Posterior vena cava (tissue), 2 donors: ENCODE measurements at places on chromosomes 13 and 19.

- DNase-seq, result no peak
Measured at GRCh38 chr13:92967923-92968322, 258.7 kb upstream of the GPC6 start.

DNA sequence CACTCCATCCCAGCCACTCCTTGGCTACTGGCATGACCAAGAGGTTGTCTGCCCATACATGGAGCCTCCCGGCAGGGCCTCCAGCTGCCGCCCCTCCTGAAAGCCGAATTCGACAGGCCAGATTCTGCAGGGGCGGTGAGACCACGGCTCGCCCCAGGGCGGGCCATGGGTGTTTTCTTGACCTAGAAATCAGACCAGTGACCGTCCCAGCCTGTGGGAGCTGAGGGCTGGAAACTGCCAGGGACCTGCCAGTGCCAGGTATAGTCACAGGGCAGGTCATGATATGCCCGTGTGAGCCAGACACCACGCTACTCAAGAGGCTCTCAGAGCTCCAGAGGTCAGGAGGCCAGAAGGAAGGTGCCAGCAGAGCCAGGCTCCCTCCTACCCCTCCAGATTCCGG is 16.8 kb downstream of the DAPK3 start:
- no peak for DNase-seq

GRCh38 chr13:75356421-75356820 is 125.5 kb downstream of the TBC1D4 start:
- no peak for DNase-seq

- no peak for DNase-seq
Measured at GRCh38 chr13:77740097-77740735, 42.7 kb downstream of the SLAIN1 start.

DNA sequence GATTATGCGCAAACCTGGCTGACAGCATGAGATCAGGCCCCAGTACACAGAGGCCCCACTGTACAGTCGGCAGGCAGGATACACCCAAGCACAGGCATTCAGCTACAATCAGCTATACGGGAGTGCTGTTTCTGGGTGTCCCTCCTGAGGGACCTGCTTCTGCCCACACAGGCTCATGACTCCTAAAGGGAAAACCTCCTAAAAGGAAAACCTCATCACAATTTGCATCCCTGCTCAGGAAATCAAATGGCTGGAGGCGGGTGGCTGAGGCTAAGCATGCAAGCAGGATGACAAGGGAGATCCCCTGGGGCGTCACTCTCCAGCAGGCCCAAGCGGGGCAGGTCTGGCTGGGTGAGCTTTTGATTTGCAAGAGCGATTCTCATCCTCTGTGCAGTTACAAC is 99.8 kb downstream of the CRYL1 start:
- DNase-seq, result no peak

DNA sequence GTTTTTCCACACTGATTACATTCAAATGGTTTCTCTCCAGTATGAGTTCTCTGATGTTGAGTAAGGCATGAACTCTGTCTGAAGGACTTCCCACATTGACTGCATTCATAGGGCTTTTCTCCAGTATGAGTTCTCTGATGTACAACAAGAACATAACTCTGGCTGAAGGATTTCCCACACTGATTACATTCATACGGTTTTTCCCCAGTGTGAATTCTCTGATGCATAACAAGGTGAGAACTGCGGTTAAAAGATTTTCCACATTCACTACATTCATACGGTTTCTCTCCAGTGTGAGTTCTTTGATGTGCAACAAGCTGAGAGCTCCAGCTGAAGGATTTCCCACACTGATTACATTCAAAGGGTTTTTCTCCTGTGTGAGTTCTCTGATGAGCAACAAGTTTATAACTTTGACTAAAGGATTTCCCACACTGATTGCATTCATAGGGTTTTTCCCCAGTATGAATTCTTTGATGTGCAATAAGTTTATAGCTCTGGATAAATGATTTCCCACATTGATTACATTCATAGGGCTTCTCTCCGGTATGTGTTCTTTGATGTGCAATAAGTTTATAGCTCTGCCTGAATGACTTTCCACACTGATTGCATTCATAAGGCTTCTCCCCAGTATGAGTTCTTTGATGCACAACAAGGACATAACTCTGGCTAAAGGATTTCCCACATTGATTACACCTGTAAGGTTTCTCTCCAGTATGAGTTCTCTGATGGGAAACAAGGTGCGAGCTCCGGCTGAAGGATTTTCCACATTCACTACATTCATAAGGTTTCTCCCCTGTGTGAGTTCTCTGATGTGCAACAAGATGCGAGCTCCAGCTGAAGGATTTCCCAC is 23.5 kb downstream of the ZNF180 start:
- DNase-seq, result no peak

- DNase-seq, result no peak
Measured at GRCh38 chr13:67298297-67298696, 68.2 kb upstream of the PCDH9 start.

GRCh38 chr19:55113570-55114039 is 3.8 kb downstream of the PPP1R12C start:
- DNase-seq, result peak; percentile 95

GRCh38 chr19:35915443-35915842 is 7.3 kb upstream of the TYROBP start:
- no peak for DNase-seq

- peak; percentile 47 for DNase-seq
Measured at GRCh38 chr13:98961503-98962105, 16.3 kb downstream of the DOCK9 start.

GRCh38 chr19:33193865-33194362 is at the start of gene LRP3:
Gene LRP3 (plus strand): TSS chr19:33194330. CDS start chr19:33194786, 456 bp downstream.
- no peak for DNase-seq

DNA sequence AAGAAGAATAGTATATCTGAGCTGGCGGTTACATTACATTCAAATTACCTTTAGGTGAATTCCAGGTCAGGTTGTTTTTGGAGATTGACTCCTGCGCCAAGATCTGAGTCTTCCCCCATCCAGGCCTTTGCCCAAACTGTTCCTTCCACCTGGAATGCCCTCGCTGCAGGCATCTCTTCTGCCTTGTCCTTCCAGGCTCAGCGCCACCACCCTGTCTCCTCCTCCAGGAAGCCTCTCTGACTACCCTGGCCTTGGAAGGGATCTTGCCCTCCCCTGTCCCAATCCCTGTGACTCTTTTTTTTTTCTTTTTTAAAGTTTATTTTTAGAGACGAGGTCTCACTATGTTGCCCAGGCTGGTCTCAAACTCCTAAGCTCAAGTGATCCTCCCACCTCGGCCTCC is 1.7 kb upstream of the HOMER3 start:
- DNase-seq, result no peak

- no peak for DNase-seq
Measured at GRCh38 chr13:45872566-45872965, 21.0 kb upstream of the SIAH3 start.

- no peak for DNase-seq
Measured at GRCh38 chr13:60463787-60464186, 66.8 kb downstream of the TDRD3 start.

DNA sequence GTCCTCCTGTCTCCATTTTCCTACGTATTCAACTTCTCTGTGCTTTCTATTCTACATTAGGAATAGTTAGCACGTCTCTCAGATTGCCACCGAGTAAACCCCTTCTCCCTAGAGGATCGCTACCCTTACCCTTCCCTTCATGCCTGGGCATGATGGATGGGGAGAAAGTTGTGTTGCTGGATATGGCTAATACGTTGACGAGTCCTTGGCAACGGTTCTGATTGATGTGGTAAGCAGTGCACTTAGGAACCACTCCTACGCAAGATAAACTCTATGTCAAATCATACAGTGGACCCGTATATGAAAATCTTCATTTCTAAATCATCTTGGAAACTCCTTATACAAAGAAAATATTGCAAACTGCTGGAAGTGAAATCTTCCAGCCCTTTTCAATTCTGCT is 224.5 kb downstream of the EFNB2 start:
- DNase-seq, result no peak

DNA sequence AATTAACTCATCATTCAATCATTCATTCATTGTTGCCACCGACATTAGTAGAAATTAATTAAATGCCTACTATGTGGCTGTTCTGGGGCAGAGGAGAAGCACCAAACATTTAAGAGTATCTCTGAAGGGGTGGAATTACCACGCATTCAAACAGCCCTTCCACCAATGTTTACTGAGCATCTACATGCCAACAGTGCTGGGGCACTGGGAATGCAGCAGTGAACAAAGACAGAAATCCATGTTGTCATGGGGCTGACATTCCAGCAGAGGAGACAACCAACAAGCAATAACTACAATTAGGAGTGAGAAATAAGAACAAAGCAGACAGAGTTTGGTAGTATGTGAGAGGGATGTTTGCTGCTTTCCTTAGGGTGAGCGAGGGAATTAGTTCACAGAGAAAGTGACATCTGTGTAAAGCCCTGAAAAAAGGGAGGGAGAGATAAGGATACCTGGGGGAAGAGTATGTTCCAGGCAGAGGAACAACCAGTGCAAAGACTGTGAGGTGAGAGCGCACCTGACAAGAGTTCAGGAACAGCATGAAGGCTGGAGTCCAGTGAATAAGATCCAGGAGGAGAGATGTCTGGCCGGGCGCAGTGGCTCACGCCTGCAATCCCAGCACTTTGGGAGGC is 1.3 kb upstream of the PAK4 start:
- DNase-seq, result no peak
